ENCODE measurements at places on chromosomes 2 and 18.

GRCh38 chr2:73142937-73143336, 30.2 kb upstream of the RAB11FIP5 start:
- DNase-seq = no peak

- no peak for DNase-seq
Observed at GRCh38 chr2:111105926-111106325, 14.8 kb upstream of the BCL2L11 start.

DNA sequence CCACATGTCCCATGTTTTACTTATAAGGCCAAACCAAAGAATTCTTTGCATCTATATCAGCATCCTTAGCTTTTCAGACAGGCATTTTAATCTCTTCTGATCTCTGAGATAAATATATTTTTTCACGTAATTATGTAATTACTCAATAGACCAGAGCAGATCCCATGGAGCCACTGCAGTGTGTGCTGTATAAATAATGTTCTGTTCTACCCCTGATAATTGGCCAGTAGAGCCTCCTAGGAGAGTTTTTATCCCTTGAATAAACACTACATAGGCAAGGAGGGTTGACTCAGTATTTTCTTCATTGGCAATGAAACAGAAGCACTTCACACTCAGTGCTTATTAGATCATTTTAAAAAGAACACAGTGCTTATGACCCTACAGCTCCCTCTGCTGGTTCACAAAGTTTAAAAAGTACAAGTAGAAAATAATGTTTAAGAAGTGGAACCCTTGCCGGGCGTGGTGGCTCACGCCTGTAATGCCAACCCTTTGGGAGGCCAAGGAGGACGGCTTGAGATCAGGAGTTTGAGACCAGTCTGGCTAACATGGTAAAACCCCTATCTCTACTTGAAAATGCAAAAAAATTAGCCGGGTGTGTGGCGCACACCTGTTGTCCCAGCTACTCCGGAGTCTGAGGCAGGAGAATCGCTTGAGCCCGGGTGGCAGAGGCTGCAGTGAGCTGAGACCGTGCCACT, 91.9 kb downstream of the PPP1R1C start:
- DNase-seq = no peak

DNA sequence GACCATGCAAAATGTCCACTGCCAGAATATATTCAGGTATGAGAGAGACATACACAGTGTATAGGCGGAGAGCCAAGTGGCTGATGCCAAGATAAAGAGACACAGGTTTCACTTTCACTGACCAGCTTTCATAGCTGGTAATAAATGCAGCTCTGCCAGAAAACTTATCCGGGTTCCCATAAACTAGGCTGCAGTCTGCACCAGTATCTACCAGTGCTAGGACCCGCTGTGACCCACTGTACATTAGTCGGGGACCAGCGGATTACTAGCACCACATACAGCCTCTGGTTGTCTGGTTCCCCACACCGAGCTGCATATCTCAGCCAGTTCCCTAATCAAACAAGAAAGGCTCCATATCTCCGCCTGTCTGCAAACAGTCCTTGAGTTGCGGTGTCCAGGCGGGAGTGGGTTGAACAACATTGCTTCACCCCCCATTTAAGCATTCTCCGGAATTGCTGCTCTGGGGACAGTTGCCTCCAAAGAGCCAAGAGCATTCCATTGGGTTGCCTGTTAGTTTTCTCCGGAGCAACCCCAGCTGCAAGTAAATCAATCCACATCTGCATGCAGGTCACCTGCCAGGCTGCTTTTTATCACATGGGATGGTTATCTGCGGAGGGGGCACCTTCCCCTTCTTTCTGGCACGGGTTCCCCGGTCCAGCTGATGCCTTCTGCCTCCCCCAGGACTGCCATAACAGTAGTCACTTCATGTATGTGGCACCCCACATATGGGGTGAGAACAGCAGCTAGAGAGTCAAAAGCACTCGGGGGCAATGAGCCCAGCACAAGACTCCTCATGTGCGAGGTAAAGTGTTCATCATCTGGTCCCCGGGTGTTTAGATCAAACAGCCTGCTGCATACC, 18.0 kb upstream of the KLHL23 start:
- DNase-seq = no peak

- no peak for DNase-seq
Observed at GRCh38 chr2:70730730-70731129, 37.3 kb downstream of the ADD2 start.

DNA sequence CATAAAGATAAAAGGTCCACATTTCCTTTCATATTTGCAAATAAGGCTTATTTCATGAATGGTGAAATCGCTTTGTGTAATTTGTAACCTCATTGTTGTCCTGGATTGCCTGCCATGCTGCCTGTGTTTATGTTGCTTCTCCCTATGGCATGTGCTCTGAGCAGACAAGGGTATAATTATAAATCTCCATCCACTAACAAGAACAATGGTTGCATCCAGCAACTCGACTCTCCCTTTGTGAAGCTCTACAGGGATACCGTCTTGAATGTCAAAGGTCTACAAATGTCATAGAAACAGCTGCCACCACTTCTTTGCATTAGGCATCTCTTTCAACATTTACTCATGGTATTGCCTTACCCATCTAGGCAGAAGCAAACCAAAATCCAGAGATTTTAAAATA, 209.6 kb downstream of the SLC8A1 start:
- DNase-seq = no peak

DNA sequence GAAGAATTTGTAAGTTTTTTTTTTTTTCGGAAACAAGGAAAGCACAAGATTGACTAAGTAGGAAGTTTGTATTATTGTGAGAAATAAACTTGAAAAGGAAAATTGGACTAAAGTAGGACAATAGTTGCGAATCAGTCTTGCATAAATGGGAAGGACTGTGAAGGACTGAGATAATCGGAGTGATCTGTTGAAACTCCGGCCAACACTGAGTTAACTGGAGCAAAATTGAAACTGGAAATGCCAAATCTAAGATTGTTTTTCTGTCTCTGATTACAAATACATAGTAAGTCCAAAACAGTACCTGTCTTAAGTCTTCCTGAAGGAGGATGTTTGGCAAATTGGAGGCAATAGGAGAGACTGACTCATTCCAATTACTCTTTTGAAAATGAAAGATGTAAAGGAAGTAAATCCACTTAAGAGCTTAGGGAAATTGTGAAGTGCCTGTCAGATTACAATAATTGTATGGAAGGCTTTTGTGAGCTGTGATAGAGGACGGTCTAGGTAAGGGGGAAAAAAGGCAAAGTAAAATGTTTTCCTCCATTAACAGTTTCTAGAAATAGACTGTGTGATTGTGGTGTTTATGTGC, 204.9 kb upstream of the CYRIA start:
- no peak for DNase-seq

GRCh38 chr18:70025580-70025979, 77.9 kb upstream of the CD226 start:
- DNase-seq = no peak

DNA sequence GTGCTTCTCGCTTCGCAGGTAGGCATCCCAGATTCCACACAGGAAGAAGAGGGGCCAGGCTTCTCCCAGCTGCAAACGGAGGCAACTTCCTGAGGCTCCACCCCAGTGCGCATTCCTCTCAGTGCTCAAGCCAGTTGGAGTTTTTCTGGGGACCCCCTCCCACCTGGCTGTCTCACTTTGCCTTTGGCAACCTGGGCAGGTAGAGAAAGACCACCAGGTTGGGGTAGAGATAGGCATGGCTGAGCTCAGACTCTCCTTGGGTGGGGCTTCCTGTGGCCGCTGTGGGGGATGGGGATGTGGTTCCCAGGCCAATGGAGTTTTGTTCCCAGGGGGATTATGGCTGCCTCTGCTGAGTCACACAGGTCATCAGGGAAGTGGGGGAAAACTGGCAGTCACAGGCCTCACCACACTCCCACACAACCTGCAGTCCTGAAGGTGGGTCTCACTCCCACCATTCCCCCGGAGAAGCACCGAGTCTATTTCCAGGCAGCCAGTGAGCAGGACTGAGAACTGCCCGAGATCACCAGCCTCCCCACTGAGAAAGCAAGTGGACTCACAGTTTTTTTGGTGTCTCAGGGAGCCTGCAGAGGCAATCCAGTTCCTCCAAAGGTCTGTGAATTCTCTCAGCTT, 38.1 kb downstream of the SLC39A10 start:
- no peak for DNase-seq

DNA sequence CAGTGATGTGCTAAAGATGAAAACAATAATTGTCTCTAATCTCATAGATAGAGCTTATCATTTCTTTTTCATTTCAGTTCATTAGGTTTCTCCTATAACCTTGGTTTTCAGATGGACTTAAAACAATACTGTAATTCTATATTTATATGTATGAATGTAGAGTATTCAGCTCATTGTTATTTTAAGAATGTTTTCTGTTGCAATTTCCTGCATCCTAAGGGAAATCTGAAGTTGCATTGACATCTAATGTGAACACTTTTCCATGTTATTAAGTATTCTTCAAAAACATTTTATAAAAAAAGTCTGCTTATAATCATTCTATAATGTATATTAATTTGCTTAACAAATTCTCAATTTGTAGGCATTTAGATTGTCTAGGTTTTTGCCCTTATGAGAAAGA, 288.9 kb downstream of the XIRP2 start:
- DNase-seq = no peak

GRCh38 chr2:43831543-43832294, 6.9 kb downstream of the ABCG5 start:
- no peak for DNase-seq

DNA sequence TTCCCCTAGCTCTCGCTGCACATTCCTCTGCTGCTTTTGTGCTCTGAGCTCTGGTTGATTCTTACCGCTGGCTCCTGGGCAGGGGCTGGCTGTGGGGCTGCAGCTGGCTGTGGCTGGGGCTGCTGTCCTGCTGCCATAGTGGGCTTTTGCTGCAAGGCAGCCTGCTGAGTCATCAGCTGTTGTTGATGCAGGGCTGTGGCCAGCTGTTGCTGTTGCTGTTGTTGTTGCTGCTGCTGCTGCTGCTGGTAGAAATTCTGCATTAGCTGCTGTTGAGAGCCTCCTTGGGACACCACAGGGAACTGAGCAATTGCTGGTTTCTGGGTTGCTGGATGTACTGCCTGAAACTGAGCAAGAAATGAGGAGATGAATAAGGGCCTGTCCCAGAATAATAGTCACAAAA, 77.2 kb upstream of the NFU1 start:
- no peak for DNase-seq

DNA sequence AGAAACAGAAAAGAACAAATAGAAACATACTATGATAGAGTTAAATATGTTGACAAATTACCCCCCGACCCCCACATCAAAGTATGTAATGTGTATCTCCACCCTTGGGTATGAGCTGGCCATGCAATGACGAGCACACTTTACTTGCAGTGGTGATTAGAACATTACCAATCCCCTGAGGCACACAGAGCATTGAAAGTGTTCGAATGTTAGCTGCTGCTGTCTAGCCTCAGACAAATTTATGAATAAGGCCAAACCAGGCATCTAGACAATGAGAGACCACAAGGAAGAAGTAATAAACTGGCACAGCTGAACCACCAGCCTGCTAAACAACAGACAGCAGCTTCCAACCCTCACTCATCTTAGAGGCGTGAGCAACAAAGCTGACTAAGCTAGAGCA, 380.5 kb downstream of the DSEL start:
- no peak for DNase-seq

DNA sequence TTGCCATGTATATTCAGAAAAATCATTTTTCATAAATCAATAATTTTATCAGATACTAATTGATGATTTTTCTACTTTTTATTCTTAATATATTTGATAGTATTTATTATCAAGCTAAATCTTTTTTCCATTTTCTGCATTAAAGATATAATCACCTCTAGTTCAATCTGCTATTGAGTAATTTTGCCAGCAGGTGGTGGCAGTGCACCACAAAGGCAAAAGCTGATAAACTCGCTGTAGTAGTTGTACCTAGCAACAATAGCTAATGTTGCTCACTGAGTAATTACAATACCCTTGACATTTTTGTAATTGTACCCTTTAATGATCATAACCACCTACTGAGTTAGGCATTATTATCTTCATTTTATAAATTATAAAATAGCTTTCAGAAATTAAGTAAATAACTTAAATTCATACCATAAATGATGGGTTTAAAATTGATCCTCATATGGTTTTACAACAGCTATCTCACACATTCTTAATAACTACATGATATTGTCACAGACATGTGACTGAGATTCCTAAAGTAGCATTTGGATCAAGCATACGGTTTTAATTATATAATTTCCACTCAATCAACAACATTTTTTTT, 52.0 kb upstream of the CALCRL start:
- DNase-seq = no peak

GRCh38 chr2:161943011-161943410, 131.0 kb downstream of the DPP4 start:
- no peak for DNase-seq

DNA sequence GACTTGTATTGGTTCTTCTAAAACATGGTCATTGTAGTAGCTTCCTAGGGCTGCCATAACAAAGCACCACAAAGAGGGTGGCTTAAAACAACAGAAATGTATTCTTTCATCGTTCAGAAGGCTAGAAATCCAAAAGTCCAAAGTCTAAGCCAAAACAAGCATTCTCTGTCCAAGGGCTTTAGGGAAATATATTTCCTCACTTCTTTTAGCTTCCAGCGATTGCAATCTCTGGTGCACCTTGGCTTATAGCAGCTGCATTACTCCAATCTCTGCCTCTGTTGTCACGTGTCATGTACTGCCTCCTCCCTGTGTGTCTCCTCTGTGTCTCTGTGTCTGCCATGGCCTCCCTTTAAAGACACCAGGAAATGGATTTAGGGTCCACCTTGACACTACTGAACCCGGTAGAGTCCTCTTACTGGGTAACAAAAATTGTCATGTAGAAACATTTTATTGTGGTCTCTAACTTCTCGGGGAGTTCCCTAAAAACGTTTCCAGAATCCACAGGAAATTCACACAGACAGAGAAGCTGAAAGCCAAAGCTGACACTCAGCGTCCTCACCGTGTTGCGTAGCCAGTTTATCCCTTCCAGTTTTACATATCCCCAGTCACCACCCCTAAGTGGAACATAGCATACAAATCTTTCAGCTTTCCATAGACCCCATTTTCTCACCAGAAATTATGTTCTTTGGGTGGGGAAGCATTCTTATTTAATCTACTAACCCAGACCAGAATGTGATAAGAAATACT, 20.7 kb upstream of the TTN start:
- no peak for DNase-seq

DNA sequence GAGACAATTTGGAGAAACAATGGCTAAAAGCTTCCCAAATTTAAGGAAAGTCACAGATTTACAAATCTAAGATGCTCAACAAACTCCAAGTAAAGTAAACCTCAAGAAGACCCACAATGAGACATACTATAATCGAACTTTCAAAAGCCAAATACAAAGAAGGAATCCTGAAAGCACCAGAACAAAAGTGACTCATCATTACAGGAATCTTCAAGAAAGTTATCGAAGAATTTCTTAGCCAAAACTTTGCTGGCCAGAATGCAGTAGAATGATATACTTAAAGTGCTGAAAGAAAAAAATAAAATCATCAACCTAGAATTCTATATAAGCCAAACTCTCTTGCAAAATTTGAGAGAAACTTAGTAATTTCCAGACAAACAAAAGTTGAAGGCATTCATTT, 106.5 kb upstream of the TMEM200C start:
- no peak for DNase-seq

GRCh38 chr2:113216891-113217454, 43.2 kb downstream of the PSD4 start:
- DNase-seq = no peak

- no peak for DNase-seq
Observed at GRCh38 chr2:238929242-238930081, 81.6 kb downstream of the TWIST2 start.

- DNase-seq = no peak
Observed at GRCh38 chr2:46644690-46645385, 165.5 kb downstream of the TMEM247 start.

Data from T-helper 17 cell (primary cell).